Osteoblast (primary cell): ENCODE measurements at places on chromosomes 12 and 14. TPM values are rescaled to one million over a fixed set of nuclear protein-coding genes. Genes with fewer than 3 reads are reported as not detected.

RD3L gene
- not detected in 2 replicates for total RNA-seq

SERPINA4 gene
- total RNA-seq, result not detected in 2 replicates

DNA sequence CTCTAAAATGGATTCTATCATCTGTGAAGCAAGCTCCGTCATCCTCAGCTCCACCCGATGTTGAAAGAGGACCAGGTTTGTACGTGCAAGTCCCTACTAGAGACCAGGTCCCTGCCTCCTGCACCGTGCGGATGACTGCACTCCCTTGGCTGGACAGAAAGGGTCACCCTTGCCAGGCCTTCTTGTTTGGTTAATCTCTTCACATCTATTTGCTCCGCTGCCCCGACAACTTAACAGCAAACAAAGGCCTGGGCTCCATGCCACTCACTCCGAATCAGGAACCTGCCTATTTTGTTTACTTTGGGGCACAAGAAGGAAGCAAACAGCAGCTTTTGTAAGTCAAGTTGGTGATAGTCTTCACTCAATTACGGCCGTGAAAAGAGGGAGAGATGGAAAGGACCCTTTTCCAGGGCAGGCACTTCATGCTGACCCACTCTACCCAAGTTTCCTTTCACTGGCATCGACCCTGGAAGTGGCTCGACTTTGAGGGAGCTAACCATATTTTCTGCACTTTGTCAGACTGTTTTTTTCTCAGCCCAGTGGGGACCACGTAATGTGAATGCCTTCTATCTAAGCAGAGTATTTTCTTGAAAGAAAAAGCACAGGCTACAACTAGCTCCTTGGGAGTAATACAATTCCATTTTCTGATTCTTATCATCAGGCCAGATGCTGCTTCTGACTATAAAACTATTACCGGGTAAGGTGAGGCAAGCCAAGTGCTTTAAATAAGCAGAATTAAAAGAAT is 202.6 kb downstream of the FOXN3 start:
- DNase-seq, result no peak

GRCh38 chr12:3365463-3366411 is 125.3 kb upstream of the PRMT8 start:
- peak; percentile 89 for DNase-seq

DNA sequence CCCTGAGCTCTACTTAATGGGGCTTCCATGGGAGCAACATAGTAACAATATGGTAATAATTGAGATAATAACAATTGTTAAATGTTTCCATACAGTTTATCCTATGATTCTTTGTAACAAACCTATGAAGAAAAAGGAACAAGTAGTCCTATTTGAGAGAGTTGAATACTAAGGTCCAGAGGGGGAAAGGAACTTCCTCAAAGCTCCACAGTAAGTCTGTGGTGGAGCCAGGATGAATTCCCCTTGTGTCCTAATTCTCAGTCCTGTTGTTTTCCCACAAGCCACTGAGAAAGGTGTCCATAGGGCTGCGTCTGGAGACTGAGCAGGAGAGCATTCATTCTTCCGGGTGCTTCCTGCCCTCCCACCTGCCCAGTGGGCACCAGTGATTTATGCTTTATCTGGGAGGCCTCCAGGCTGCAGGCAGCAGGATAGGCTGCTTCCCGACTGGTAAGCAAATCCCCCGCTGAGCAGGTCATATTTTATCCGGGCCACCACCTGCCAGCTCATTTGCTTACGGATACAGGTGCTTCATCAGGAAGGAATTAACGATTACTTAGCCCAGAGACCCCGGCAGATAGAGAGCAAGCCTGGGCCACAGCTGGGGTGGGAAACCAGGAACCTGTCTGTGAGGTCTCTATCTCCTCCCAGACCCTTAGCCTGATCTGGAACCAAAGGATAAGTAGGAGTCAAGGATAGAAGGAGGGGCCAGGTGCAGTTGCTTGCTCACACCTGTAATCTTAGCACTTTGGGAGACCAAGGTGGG is 33.9 kb upstream of the FAM222A start:
- no peak for DNase-seq

- DNase-seq, result no peak
Observed at GRCh38 chr14:102580550-102581110, 11.8 kb upstream of the RCOR1 start.

DNA sequence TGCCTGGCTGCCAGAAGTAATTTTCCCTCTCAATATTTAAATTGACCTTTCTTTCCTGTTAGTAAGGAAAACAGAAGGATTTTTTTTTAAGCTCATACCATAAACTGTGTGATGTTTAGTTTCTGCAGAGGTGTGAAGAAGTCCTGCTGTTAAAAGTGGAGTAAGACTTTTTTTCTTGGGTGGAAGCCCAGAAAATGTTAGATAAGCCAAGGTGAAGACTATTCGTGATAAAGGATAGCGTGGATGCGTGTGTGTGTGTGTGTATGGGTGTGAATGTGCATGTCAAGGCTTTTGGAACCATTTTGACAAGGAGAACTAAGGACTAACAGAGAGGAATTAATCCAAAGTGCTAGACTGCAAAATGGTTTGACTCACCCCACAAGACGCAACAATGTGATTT is 152.9 kb upstream of the SEL1L start:
- DNase-seq, result no peak

DNA sequence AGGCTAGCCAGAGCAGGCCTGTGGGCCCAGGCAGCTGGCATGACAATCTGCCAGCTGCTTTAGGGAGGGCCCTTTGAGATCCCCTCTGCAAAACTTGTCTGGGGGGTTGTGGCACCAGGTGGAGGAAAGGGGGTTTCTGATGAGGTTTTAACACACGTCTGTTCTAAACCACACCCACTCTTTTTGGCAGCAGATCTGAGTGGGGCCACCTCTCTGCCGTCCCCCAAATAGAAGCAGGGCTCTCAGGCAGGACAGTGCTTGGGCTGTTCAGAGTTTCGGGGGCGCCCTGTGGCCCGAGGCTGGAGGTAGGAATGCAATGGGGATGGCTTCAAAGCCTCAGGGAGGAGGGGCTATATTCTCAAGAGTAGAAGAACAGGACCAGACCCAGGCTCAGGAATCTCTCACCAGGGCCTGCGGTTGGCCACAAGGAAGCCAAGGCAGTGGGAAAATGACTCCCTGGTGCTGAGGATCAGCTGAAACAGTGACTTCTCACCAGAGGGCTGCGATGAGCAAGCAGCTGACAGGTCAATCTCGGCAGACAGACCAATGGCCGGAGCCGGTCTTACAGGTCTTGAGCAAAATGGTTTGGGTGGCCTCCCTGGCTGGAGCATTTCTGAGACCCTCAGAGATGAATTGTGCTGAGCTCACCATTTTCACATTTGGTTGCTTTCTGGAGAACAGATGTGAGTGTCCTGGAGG is 1.5 kb upstream of the KRT5 start:
- DNase-seq, result peak; percentile 80

- DNase-seq, result no peak
Observed at GRCh38 chr12:32039917-32040575, 66.6 kb upstream of the BICD1 start.

DNA sequence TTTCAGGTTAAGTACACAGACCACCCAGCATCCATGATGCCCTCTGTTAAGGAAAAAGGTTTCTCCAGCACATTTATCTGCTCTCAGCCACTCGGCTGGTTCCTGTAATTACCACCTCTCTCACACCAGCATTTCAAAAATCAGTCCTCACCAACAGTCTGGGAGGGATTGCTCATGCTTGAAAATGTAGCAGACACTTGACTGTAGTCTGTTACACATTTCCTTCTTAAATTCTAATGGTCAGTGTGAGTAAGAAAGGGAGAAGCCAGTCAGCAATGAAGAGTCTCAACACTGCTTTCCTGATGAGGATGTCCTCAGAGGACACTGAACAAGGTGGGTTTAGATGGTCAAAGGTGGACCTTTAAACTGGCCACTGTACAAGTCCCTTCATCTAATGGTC is 6.0 kb downstream of the ZBTB39 start:
- DNase-seq, result peak; percentile 84

GRCh38 chr14:85079842-85080730 is 449.9 kb upstream of the FLRT2 start:
- no peak for DNase-seq

DNA sequence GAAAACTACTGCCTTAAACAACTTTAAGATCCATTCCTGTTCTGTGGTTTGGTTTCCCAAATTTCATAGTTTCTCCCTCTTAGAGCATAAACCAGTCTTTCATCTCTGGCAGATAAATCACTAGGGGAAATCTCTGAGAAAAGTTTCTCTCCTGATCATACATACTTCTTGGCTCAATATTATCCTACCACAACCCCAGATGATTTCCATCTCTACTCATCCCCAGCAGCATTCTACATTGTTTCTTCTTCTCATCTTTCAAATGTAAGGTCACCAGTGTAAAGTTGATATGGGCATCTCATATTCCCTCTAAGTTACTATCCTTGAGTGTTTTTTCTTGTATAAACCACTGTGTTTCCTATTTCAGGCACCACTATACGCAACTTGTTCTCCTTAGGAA is 45.9 kb upstream of the PLEKHG7 start:
- no peak for DNase-seq

DNA sequence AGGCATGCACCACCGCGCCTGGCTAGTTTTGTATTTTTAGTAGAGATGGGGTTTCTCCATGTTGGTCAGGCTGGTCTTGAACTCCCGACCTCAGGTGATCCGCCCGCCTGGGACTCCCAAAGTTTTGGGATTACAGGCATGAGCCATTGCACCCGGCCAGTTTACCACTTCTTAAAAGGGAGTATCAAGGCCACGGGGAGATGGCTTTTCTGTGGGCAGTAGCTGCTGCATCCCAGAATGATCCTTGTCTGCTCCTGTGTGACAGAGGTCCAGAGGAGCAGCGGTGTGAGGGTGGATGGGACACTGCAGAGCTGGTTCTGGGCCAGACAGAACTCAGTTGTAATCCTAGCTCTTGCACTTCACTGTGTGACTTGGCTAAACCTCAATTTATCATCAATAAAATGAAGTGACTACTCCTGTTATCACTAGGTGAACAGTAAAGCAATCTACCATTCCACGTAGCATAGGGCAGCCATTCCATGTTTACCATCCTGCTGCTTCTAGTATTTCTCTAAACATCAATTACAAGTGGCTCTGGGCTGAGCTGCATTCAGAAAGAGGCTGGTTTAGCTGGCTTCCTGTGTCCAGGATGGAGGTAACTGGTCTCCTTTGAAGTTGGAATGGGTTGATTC is 3.0 kb upstream of the NPFF start:
- DNase-seq, result no peak

GRCh38 chr14:63470962-63471793 is 72.0 kb downstream of the PPP2R5E start:
- DNase-seq, result peak; percentile 86

GRCh38 chr12:108622921-108623514 is 10.7 kb downstream of the SELPLG start:
- DNase-seq, result peak; percentile 54

- DNase-seq, result peak; percentile 88
Observed at GRCh38 chr12:10618338-10618987, 5.1 kb upstream of the MAGOHB start.

BHLHE41 gene
- 4.3 and 4.7 TPM in 2 replicates for total RNA-seq

DNA sequence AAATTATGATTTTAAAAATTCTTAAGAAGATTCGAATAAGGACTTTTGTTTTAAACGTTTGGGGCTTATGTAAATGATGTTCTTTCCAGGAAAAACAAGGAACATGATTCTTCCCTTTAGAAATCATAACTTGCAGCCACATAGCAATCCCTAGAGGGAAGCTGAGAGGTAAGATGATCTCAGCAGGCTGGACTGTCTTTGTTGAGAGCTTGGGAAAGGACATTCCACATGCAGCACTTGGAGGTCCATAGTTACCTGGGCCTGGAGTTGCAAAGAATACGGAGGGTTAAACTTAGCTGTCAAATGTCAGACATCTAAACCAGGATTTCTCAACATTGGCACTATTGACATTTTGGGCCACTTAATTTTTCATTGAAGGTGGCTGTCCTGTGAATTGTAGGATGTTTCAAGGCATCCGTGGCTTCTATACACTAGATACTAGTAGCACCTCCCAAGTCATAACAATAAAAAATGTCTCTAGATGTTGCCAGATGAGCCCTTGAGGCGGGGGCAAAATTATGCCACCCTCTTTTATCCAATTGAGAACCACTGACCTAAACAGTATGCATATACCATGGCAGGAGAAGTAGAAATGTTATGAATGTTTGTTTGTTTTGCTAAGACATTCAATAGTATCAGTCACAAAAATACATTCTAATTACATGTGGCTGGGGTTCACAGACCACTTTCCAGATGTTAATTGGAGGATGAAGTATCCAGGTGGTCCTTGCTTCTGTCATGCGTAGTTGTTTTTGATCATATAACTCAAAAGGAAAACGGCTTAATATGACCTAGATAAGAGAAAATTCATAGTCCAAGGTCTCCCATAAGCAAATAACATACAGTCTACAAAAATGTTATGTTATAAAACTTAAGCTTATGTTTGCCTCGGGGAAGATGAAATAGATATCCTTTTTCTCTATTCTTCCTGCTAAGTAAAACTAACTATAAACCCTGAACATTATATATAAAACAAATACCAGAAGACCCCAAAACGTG is 30.5 kb downstream of the TTC6 start:
- DNase-seq, result peak; percentile 65

- DNase-seq, result no peak
Observed at GRCh38 chr12:98651328-98651727, 6.2 kb downstream of the APAF1 start.

RITA1 gene
- total RNA-seq, result 20.0 and 22.4 TPM in 2 replicates

- peak; percentile 46 for DNase-seq
Observed at GRCh38 chr14:93051600-93052546, 63.9 kb downstream of the ITPK1 start.

SAMD4A gene
- total RNA-seq, result 26.1 and 28.3 TPM in 2 replicates

- no peak for DNase-seq
Observed at GRCh38 chr12:67512061-67512460, 136.5 kb upstream of the DYRK2 start.

DNA sequence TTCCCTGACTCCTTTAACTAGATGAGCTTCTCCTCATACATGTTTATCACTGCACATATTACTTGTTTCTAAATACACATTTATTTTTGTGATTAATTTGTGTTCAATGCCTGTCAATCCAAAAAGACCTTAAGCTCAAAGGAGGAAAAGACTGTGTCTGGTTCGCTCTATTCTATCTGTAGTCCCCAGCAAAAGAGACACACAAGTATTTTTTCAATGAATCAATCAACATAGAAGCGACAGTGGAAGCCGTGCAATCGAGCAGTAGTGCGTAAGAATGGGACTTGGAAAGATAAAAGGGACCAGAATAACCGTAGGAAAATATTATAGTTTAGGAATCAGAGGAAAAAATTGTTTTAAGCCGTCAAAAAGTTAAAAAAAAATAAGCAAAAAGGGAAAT is 951 bp downstream of the WDHD1 start:
- peak; percentile 61 for DNase-seq

HIGD1C gene
- total RNA-seq, result not detected in 2 replicates
